ENCODE measurements at places on chromosomes 3 and 15.

DNA sequence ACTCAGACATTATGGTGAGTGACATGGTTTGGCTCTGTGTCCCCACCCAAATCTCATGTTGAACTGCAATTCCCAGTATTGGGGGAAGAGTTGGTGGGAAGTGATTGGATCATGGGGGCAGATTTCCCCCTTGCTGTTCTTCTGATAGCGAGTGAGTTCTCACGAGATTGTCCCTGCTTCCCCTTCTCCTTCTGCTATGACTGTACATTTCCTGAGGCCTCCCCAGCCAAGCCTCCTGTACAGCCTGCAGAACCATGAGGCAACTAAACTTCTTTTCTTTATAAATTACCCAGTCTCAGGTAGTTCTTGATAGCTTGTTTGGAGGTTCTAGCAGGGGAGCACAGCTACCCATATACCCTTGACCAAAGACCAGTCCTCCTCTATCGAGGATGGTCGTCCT, 45.9 kb downstream of the ADAM10 start:
- DNase-seq, result no peak

DNA sequence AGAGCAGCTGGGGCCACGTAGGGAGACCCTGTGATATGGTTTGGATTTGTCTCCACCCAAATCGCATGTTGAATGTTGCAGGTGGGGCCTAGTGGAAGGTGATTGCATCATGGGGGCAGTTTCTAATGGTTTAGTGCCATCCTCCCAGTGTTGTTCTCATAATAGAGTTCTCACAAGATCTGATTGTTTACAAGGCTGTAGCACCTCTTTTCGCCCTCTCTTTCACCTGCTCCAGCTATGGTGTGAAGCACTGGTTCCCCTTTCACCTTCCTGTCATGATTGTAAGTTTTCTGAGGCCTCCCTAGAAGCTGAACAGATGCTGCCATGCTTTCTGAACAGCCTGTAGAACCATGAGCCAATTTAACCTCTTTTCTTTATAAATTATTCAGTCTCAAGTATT, 198.9 kb upstream of the CBLB start:
- DNase-seq, result no peak

- no peak for DNase-seq
Measured at GRCh38 chr3:50304601-50305000, 1.2 kb upstream of the HYAL1 start.

- no peak for DNase-seq
Measured at GRCh38 chr3:2099779-2100191, 1.1 kb downstream of the CNTN4 start.

GRCh38 chr15:95869920-95870319, 460.6 kb upstream of the NR2F2 start:
- no peak for DNase-seq

All from glomerular endothelial cell (primary cell).